ENCODE measurements at places on chromosomes 7 and 10.

DNA sequence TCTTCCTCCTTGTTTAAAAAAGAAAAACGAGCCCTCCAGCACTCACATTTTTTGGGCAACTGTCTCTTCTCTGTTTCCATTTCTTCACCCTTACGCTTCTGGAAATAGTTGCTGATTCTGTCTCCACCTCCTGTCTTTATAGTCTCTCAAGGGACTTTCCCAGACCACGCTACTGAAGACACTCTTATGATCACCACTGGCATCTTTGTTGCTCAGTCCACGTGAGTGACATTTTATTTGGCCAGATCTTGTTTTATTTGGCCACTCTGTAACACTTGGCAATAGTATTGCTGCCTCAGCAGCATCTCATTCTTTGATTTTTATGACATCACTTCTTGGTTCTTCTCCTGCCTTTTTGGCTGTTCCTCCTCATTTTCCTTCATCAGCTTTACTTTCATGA is 21.6 kb upstream of the NME8 start:
- DNase-seq, result no peak

DNA sequence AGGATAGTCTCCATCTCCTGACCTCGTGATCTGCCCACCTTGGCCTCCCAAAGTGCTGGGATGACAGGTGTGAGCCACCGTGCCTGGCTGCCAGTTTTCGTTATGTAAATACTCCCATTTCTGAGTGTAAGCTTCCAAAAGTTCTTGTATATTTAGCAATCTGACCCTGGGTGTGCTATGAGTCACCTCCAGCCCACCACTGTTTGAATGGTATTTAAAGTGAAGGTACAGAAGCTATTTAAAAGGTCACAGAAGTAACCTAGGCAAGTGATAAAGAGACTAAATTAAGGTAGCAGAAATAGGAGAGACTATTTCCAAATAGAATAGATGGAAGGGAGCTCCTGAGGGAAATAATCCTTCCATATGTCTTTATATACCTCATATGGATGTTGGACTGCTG is 3.9 kb upstream of the ANKRD7 start:
- no peak for DNase-seq

DNA sequence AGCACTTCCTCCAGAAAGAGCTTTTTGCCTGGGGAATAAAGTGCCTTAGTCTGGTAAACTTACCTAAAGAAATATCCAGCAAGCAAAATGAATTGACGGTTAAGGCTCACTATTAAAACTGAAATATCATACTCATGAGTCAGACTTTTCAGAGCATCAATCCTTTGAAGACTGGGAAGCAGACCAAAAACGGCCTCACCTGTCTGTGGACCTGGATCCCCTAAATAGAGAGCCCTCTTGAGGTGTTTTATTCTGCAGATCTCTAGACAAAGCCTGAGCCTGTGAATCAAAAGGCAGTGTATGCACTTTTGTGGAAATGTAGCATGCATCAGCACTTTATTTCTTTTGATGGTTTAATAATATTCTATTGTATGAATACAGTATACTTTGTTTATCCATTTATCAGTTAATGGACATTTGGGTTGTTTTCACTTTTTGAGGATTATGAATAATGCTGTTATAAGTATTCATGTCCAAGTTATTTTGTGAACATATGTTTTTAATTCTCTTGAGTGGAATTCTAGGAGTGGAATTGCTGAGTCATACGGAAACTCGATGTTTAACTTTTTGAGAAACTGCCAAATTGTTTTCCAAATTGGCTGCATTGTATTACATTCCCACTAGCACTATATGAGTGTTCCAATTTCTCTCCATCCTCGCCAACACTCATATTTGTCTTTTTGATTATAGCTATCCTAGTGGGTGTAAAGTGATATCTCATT is 449.0 kb upstream of the IGFBP3 start:
- DNase-seq, result no peak

DNA sequence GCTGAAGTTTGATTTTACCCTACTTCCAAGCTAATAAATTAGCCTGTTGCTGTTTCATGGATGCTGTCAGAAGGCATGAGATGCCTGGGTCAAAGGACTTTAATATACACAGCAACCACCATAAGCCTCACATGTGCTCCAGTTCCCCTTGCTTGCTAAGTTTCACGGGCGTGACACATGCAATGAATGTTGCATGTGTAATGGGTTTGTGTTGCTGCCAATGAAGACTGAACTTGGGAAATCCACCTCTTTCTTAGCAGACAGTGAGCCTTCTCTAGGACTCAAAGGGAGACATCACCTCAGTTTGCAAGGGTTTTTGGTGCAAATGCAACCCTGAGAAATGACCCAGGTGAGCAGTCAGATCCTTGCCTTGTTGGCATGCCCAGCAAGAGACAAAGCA is 505.5 kb upstream of the PODXL start:
- no peak for DNase-seq

DNA sequence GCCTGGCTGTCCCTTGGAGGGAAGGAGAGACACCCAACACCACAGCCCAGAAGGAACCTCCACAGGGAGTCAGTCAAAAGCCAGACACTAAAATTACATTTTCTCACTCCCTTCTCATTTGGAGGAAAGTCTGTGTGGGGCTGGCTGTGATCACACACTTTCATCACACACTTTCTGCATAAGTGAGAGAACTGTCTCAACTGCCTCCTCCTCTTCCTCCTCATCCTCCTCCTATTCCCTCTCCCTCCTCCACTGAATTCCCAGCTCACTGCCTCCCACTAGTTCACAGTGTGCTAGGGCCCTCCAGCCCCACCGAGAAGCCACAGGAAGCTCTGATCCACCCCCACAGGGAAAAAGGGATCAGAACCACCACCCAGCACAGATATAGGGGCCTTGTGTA is 91.6 kb downstream of the KCNMA1 start:
- DNase-seq, result no peak

DNA sequence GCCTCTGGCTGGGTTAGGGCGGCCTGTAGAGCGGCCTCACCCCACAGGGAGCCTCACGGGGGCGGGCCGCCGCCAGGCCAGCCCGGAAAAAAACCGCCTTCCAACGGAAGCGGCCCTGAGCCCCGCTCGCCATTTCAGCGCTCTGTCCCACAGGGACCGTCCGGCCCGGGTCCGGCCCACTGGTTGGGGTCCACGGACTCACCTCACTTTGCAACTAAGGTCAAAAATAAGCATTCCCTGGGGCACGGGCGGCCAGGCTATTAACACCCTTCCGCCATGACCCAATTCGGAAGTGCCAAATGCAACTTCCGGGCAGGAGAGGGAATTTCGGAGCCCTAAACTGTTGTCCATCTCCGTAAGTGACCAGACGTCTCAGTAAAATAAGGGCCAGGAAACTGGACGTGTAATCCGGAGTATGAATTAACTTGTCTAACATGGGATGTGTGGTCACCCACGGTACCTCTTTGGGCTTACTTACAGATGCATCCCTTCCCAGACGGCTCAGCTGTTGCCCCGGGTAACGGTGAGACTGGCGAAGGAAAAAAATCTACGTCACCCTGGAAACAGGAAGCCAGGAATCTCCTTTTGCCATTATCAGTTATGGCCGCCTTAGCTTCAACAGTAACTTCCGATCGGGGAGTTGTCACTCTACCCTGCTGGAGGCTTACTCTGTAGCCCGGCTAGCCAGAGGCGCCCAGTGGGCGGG is at the start of gene BBIP1:
Gene BBIP1 (minus strand): TSS at position 538 of the 706 bp plus-strand sequence. CDS start 1,023 bp downstream, outside the sequence.
- DNase-seq, result peak; percentile 97

DNA sequence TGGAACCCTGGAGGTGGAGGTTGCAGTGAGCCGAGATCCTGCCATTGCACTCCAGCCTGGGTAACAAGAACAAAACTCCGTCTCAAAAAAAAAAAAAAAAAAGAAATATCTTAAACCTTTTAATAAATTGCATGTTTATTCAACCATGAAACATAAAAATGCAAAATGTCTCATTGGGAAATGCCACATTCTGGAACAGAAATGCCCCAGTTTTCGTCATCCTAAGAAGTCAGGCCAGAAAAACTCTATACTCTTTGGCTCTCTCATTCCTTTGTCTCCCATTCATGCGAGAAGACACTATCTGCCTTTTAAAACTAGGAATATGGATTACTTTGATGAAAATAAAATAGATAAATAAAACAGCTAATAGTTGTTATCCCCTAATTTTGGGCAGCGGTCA is 21.5 kb upstream of the ABLIM1 start:
- no peak for DNase-seq

GRCh38 chr10:24288581-24288980 is 79.6 kb downstream of the KIAA1217 start:
- DNase-seq, result no peak

DNA sequence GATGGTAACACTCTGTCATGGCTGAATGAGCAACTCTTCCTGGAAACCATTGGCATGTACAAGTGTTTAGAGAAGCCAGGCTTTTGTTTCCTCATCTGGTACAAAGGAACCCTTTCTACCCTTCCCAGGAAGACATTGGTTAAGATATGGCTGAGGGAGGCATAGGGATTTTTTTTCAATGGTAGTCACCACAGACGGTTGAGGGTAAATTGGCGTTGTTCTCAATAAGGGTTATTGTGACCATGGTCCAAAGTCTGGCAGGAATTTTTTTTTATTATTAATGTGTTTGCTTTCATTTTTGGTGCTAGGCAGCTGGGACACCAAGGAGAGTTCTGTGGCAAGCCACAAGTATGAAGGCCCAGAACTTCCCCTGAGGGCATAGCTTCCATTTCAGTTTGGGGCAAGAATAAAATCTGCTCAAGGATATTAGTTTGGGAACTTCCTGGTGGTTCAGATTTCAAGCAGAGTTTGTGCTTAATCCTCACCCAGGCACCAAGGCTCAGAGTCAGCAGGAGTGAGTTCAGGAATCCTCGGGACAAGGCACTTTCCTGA is at the start of gene PLEKHS1:
Gene PLEKHS1 (plus strand): TSS at position 502 of the 552 bp plus-strand sequence. CDS start 3,596 bp downstream, outside the sequence.
- no peak for DNase-seq

DNA sequence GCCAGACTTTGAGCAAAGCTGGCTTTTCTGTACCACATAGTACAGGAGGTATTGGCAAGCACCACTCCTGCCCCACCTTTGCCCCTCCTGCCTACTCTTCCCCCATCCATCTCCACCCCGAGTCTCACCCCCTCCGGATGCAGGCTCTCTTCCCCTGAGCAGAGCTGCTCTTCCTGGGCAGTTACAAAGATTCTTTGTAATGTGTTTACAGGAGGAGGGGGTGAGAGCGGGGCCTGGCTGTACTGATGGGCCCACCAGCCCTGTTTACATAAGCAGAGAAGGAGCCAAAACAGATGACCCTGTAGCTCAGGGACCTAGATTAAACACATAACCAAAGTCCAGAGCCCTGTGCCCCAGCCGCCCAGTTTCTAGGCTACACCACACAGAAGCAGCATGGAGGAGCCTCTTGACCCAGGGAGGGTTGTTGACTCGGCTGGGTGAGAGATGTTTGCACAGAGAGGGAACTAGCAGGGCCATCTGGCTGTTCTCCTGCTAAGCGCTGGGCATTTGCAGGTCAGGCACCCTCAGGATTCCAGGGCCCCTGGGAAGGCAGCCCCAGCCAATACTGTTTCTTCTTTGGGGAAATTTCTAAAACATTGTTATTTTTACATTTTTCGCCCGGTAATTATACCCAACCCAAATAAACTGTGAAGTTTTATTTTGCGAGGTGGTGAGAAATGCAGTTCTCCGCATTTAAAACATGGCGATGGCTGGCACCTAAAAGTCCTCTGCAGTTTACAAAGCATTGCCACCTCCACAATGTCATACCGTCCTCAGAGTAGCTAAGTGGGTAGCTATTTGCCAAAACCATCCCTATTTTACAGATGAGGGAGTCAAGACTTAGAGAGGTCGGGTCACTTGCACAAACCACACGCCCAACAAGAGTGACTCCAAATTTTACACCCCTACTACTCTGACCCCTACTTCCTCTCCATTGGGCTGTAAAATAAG is 11.4 kb upstream of the ZKSCAN1 start:
- DNase-seq, result no peak

GRCh38 chr10:31383810-31384588 is 65.0 kb downstream of the ZEB1 start:
- no peak for DNase-seq

DNA sequence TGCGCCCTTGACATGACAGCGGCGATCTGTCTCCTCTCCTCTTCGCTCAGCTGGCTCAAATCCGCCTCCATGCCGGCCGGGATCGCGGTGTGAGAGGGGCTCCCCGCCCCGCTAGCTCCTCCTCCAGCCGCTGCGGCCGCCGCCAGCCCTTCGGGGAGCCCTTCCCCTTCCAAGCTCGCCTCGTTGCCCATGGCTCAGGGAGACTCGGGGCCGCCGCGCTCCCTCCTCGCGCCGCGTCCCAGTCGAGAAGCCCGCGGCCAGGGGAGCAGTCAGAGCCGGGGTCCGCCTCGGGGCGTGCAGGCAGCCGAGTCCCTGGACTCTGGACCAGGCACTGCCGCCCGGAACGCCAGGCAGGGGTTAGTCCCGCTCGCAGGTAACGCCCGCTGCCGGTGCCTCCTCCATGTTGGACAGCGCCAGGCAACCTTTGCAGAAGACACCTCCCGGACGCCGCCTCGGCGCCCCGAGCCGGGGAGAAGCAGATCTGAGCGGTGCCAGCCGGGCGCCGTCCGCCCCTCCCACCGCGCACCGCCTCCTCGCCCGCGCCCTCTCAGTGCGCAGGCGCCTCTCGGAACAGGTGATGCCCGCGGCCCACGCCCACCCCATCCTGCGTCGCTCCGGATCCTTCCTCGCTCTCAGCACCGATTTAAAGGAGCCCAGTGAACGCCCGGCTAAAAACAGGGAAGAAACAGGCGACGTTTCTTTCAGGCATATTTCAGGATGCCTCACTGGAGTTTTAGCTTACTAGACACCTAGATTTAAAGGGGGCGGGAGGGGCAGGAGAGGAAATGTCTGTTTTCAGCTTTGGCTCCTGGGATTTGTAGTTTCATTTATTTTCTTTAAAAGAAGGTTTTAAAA is at the start of gene PCLO:
Gene PCLO (minus strand): TSS at position 483 of the 855 bp plus-strand sequence. CDS start 292 bp downstream, at position 191.
- DNase-seq, result no peak

GRCh38 chr10:3140280-3140679 is 32.3 kb downstream of the PITRM1 start:
- no peak for DNase-seq

GRCh38 chr10:89685936-89686335 is 15.5 kb upstream of the KIF20B start:
- no peak for DNase-seq

GRCh38 chr7:97513326-97513725 is 218.6 kb upstream of the TAC1 start:
- DNase-seq, result no peak

DNA sequence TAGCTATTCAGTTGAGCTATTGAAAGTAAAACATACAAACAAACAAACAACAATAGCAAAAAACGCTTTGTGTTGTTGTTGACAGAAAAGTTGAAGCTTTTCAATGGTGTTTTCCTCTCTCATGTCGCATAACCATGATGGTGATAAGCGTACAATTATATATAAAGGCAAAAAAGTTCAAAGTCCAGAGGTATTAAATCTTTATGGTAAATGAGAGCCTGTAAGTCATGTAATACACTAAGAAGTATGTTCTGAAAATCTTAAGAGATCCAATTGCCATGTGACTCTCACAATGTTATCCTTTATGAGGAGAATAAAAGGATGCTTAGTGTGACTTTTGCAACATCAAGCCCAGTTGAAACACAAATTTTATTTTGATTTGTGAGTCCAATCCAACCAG is 93.9 kb downstream of the PPP1R9A start:
- no peak for DNase-seq

GRCh38 chr10:32189400-32190084 is 133.3 kb upstream of the KIF5B start:
- no peak for DNase-seq

GRCh38 chr7:2321020-2321419 is 6.8 kb upstream of the SNX8 start:
- DNase-seq, result no peak

GRCh38 chr7:47942132-47942531 is 6.1 kb downstream of the PKD1L1 start:
- no peak for DNase-seq

GRCh38 chr10:120372917-120373316 is 84.1 kb upstream of the PLPP4 start:
- DNase-seq, result no peak
